ENCODE measurements at places on chromosomes 13 and 19.
A peak's percentile ranks its signal among the peaks of the same experiment; 100 is the strongest.

DNA sequence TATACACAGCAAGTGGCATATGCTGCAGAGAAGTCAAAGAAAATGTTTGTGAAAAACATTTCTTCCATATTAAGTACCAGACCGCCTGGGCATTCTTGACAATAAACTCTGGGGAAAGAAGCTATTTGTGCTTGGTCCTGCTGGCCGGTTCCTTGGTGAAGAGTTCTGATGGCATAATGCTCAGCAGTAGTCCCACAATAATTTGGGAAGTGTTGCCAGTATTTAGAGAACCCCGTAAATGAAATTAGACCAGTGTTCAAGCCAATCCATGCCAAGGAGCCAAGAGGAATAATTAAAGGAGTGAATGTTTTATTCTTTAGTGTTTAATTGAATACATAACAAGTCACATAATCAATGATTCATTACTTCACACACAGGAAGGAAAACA lies 6.3 kb downstream of the KCTD12 start:
- DNase-seq: no peak

GRCh38 chr19:11570039-11570462 lies 7.4 kb downstream of the ACP5 start:
- DNase-seq: no peak

- no peak for DNase-seq
Measured at GRCh38 chr19:18788529-18789421, 2.3 kb downstream of the COMP start.

- DNase-seq: no peak
Measured at GRCh38 chr13:39567569-39567968, 35.4 kb downstream of the LHFPL6 start.

- DNase-seq: peak; percentile 87
Measured at GRCh38 chr19:45059258-45059965, 16.9 kb downstream of the ZNF296 start.

- no peak for DNase-seq
Measured at GRCh38 chr13:100221166-100221565, 132.3 kb downstream of the PCCA start.

- DNase-seq: no peak
Measured at GRCh38 chr19:10961073-10961860, 437 bp downstream of the SMARCA4 start.

DNA sequence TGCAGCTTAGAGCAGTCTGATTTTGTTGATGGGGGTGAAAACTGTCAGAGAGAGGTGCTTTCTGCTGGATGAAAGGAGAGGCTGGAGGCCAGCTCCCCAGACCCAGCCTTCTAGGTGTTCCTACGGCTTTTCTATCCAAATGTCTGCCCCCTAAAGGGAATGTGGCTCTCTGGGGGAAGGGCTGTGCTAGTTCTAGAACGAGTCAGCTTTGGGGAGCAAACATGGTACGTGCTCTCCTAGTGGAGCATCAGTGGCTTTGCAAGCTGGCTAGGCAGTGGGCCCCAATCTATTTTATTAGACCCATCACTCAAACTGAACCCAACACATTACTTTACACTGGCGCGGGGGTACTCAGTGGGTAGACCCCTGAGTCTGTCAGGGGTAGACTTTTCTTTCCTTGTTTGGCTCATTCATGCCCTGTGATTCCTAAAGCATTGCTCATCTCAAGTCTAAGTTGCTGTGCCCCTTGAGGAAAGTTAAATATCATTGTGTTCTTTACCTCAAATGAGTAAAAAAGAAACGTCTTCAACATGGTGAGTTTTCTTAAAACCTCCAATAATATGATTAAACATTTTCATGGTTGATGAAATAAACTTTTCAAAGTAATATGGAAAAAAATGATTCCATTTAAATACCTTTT lies 254.9 kb downstream of the DLEU7 start:
- no peak for DNase-seq

DNA sequence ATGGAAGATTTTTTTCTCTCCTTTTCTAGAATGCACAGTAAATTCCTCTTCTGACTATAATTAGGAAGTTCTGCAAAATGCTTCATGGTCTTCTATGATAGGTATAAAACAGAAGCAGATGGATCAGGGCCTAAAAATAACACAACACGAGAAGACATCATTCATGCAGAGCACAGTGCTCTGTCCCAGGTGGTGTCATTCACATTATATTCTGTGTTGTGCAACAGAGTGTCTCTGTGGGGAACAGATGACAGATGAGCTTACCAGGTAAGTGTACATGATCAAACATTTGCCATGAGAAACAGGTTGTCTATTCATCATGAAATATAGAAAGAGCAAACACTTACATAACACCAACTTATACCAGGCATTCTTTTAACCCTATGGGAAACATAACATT lies 288.3 kb downstream of the KCTD12 start:
- no peak for DNase-seq

DNA sequence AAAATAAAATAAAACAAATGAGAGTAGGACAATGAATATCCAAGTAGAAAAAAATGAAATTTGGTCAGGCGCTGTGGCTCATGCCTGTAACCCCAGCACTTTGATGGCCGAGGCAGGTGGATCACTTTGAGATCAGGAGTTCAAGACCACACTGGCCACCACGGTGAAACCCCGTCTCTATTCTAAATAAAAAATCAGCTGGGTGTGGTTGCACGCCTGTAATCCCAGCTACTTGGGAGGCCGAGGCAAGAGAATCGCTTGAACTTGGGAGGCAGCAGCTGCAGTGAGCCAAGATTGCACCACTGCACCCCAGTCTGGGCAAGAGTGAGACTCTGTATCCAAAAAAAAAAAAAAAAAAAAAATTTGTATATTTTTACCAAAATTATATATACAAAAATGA lies 18.2 kb upstream of the ZMYM5 start:
- no peak for DNase-seq

DNA sequence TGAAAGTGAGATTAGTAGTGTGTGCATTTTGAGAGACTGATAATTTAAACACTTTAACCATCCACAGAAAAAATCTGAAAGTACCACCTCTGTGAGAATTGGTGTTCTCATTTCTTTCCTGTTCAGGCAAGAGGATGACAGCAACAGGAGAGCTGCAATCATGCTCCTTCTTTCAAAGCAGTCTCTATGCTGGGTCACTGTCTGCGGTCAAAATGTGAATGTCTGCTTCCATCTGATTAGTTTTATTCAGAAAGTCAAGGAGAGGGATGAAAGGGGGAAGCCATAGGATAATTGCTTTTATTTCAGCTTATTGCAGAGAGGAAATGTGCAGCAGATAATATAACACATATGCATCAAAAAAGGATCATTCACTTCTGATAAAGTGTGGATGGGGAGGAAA lies 314.0 kb upstream of the GPC6 start:
- DNase-seq: no peak

DNA sequence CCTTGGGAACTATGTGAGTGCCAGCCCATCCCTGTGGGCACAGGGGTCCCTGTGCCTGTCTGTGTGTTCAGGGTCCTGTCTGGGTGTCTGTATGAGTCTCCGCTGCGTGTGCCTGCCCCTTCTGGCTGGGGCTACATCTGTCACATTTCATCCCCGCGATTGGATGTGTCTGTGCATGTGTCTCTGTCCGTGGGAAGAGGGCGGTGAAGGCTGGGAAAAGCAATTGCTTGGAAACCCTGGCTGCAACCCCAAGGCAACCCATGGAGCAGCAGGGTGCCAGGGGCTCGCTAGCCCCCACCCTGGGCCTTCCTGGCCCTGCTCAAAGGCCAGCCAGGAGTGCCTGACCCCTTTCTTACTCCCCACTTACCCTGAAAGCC lies 1.4 kb downstream of the MAG start:
- no peak for DNase-seq

Data from CD4-positive, alpha-beta T cell treated with Interleukin-2 at 100 ng/mL for 4 hours (primary cell).